Cardiac septum (tissue), 1 donor: ENCODE measurements at places on chromosomes 7 and 10. TPM values are rescaled to one million over a fixed set of nuclear protein-coding genes. Genes with fewer than 3 reads are reported as not detected.

The TLX1 gene
- not detected for total RNA-seq

The OGDHL gene
- total RNA-seq, result 11.5 TPM

The CTTNBP2 gene
- total RNA-seq, result 2.2 TPM

The CALHM3 gene
- total RNA-seq, result not detected

GRCh38 chr7:42238709-42239366 lies 1.8 kb upstream of the GLI3 start:
- no peak for DNase-seq

DNA sequence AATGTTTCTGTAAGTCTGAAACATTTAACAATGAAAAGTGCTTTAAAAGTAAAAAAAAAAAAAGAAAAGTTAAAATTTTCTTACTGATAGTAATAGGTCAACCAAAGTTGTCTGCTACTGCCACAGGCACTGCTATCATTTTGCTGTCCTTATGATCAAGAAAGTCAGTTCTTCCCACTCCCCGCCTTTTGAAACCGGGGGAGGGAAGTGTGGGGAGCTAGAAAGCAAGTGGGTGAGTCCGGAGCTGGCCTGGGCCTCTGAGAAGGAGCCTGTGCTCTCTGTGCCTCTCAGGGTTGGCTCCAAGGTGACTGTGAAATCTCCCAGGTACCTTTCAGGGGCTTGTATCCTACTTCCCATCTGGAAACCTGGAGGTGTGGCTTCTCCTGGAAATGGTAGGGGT lies 7.3 kb downstream of the C7orf57 start:
- no peak for DNase-seq

DNA sequence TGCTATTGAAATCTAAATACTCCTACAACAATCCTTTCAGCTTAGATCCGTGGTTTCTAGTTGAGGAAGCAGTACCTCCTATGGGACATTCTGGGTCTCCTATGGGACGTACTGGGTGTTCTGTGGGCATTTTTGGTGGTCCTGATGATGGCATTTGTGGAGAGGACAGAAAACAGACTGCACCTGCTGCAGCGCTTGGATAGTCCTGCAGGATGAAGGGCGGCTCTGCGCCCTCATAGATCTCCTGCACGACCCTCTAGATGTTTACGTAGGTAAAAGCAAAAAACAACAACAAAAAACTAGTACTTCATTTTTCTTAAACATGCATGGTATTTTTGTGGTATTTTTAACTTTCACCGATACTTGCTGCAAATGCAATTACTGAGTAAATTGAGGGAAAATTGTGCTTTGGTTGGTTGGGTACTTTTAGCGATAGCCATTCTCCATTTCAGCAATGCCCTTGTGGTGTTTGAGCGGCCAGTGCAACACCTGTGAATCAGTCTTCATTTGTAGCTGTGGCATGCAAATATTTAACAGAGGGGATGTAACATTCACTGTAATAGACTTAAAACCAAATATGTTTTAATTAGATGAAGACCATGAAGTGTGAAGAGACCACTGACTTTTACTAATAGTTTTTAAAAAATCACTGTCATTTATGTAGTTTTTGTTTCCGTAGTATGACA lies 461.2 kb downstream of the SDK1 start:
- DNase-seq, result no peak

- DNase-seq, result no peak
These were observed 53.7 kb downstream of the TAF3 start for GRCh38 chr10:7872041-7872442.

DNA sequence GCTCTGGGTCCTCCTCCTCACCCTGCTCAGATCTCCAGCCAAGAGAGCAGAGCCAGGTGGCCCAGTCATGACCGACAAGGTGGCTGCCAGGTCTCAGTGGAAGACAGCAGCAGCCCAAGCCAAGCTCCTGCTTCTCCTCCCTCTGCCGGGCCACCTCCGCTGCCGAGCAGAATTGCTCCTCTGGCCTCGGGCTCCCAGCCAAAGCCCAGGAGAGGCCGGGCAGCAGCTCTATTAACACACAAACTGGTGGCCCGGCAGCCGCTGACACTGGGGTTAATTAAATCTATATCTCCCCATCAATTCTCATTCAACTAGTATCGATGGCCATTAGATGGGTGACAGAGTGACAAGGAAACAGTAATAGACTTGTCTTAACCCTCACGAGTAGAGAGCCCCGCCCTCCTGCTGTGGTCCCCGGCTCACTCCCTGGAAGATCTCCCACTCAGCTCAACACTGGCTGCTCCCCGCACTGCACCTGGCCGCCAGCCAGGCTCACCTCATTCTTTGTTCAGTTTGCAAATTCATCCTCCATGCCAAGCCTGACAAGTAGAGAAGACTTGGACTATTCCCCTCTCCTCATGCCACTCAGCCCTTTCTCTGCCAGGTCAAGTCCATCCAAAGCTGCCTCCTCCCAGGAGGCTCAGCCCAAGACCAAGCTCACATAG lies 74.1 kb upstream of the UNC5B start:
- DNase-seq, result no peak

DNA sequence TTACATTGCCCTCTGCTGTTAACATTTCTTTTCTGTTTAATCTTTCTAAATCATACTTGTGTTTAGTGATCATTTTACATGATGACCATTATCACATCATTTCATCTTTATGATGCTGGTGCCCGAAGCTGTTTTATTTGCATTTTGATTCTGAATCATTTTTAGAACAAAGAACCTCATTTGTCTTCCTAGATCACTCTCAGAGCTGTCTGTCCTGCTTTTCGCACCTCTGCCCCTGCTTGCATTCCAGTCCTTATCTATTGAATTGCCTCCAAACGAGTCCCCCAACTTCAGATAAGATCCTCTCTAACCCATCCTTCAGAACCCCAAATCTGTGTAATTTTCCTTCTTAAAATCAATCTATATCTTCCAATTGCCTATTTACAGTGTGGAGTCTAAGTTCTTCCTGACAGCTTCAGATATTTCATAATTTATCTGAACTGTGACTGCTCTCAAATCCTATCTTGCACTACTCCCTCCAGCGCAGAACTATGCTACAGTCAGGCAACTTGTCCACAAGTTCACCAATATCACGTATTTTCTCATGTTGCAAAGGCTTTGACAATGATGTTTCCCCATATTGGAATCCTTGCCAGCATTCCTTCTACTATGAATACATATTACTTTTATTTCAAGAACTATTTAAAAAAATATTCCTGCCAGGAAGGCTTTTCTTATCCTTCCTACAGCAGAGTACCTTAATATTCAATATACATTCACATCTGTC lies 346.5 kb upstream of the CACNA2D1 start:
- no peak for DNase-seq

- DNase-seq, result no peak
These were observed 18.9 kb upstream of the PRKAR2B start for GRCh38 chr7:107025449-107026103.

- no peak for DNase-seq
These were observed 281.2 kb downstream of the SKAP2 start for GRCh38 chr7:26583094-26583648.
